ENCODE measurements at places on chromosomes 5 and 9. TPM values are rescaled to one million over a fixed set of nuclear protein-coding genes. Genes with fewer than 3 reads are reported as not detected.

SERF1A gene
- 2.0 TPM for polyA plus RNA-seq

SPATA31C1 gene
- polyA plus RNA-seq, result not detected

RGMB gene
- 11.1 TPM for polyA plus RNA-seq

OMD gene
- not detected for polyA plus RNA-seq

ADRA1B gene
- 0.77 TPM for polyA plus RNA-seq

PCDHA1 gene
- polyA plus RNA-seq, result 0.01 TPM

LCN12 gene
- 0.09 TPM for polyA plus RNA-seq

CDC25C gene
- polyA plus RNA-seq, result 7.6 TPM

DMRT3 gene
- not detected for polyA plus RNA-seq

TMEM252 gene
- not detected for polyA plus RNA-seq

QRFP gene
- polyA plus RNA-seq, result not detected

All from mammary epithelial cell (primary cell).